ENCODE measurements at places on chromosomes 5 and 9. TPM values are rescaled to one million over a fixed set of nuclear protein-coding genes. Genes with fewer than 3 reads are reported as not detected.

DNA sequence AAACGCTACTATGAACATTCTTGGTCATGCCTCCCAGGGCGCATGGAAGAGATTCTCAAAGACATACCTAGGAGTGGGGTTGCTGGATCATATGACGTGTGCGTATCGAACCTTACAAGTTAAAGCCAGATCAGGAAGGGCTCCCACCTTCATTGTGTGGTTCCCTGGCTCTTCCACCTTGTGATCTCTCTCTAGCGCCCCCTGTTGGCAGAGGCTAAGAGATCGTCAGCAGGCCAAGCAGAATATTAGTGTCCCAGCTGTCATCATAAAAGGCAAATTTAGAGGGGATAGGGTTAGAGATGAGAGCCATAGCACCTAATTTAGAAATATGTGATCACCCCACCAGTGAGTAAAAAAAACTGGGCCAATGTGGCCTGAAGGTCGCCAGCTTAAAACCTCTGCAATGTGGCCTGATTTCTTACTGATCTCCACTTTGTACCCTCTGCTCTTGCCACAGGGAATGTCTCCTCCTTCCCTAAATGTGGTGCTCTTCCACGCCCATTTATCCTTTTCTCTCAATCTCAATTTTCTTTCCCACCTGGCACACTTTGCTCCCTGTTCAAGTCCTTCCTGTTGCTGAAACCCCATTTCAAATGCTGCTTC, 91.7 kb upstream of the SHB start:
- DNase-seq, result no peak

DNA sequence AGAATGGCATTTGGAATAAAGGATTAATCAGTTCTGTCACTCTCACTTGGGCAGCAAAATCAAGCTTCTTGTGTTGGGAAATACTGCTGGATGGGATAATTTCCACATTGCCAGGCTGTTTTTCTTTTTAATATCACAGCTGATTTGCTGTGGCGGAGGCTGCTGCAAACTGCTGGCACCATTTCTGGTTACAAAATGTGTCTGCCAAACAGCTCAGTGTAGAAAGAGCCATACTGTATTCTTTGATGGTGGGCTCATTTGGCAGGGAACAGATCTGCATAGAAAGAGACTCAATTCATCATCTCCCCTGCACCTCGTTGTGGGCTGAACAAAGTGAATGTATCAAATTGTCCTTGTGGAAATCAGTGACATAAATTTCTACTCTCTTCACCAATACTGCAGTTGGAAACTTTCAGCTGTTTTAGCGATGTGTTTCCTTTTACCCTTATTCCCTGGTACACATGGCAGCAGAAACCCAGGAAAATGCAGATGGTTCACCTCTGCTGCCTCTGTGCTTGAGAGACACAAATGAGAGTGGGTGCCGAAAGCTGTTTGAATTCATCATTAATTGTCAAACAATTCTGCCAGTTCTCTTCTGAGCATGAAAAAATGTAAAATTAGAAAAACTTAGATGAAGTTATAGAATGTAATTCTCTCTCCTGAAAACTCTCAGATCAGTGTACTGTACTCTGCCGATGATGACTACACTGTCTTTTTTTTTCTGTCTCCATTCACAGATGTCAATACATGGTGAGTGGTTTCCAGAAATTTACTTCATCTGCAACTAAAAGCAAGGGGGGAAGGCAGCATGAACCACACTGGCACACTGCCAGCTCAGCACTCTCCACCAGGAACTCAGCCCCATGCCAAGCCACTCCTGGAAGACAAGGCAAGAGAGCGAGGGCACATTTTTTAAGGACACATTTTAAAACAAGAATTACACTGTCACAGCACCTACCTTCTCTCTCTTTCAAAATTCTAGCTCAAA, 75.0 kb downstream of the HMHB1 start:
- no peak for DNase-seq

DNA sequence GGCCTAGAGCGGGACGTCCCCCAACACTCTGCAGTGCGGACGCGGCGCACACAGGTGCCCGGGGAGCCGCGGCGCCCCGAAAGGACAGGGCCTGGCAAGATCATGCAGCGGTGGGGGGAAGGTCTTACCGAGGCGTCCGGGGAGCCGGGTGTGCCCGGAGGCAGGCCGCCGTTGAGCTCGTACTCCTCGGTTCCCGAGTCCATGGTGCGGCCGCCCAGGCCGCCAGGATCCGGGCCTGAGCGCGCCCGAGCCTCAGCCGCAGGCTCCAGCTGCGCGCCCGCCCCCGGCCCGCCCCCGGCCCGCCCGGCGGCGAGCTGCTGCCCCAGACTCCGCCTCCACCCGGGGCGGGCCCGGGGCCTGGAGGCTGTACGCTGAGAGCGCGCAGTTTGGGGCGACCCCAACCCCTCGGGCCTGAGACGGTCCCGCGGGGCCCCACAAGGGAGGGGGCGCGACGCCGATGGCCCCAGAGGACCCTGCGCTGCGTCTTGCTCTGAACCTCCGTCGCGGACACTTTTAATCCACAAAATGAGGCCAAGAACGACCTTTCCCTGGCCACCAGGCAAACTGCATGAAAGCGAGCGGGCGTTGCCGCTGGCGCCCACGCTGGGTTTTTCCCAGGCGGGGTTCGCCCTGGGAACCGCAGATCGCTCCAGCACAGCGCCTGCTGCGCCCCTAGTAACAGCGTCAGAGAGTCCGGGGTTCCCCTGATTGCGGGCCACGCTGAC, at the start of gene NINJ1:
Gene NINJ1, minus strand, starts transcription at position 237 of the 725 bp plus-strand sequence. Its CDS starts 34 bp downstream, at position 203.
- DNase-seq, result no peak

GRCh38 chr9:94971378-94972131, 245.1 kb downstream of the AOPEP start:
- no peak for DNase-seq

Gene PHF2
- 3.7 TPM for polyA plus RNA-seq

DNA sequence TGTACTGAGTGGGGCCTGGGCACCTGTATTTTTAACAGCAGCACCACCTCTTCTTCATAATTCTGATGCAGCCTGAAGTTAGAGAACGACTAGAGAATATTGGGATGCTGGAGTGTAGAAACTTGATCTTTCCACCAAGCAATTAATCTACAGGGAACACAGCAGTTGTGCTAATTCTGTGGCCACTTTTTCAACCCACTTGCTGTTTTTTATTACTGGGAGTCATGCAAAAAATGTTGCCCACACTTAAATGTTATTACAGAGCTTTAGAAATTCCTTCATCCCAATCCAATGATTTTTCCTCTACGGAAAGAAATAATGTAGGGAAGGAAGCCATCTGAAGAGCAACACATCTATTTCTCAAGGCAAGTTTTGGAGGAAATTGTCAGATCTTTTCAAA, 190.9 kb upstream of the TUT7 start:
- no peak for DNase-seq

Gene KIF20A
- 33.3 TPM for polyA plus RNA-seq

GRCh38 chr9:20728493-20729220, 44.6 kb downstream of the FOCAD start:
- DNase-seq, result no peak

DNA sequence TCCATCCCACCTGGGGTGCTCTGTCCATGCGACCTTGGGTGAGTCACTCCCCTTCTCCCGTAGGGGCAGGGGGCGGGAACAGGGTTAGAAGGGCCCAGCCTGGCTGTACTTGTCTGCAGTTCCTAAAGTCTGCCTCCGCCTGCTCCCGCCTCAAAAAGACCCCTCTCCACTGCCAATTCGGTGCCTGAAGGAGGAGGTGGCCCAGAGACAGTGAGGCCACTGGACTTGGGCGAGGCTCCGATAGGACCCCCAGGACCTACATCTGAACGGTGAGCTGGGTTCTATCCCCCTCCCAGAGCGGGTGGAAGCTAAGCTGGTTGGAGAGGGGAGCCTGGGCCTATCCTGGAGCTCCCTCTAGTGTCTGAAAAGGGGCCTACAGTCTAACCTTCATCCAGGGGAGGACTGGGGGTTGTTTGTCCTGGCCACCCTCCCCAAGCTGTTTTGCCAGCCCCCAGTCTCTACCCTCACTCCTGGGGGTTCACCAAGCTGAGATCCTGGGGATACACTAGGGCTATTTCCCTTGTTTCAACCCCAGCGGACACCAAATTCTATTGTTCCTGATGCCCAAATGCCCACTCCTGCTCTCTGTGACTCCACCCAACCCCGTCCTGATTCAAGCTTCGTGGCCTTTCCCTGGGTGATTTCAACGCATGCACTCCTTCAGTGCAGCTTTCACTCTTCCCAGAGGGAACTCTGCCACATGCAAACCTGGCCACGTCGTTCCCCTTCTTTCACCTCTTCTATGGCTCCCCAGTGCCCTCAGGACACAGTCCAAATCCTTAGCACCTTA, 6.1 kb upstream of the CRB2 start:
- DNase-seq, result peak; percentile 91

DNA sequence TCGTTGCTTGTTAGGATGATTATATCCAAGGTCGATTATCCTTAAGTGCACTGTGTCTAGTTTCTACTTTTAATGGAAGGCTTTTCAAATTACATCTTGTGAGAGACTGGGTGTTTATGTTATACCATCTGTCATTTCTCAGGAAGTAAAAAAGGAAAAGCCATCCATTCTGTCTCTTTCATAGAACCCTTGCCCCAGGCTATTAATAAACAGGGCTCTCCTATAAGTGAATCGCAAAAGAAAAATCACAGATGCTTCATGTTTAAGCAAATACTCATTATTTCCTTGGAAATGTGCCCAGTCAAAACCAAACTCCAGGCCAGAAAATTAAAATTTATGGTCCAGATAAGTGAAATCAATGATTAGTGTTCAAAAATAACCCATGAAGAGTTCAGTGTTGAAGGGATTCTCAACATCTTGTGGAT, 58.1 kb downstream of the STARD4 start:
- DNase-seq, result no peak

- no peak for DNase-seq
Observed at GRCh38 chr9:108953983-108954574, 19.9 kb downstream of the ABITRAM start.

Gene C9orf153
- 0.05 TPM for polyA plus RNA-seq

- DNase-seq, result no peak
Observed at GRCh38 chr5:177591690-177592009, 353 bp upstream of the TMED9 start.

DNA sequence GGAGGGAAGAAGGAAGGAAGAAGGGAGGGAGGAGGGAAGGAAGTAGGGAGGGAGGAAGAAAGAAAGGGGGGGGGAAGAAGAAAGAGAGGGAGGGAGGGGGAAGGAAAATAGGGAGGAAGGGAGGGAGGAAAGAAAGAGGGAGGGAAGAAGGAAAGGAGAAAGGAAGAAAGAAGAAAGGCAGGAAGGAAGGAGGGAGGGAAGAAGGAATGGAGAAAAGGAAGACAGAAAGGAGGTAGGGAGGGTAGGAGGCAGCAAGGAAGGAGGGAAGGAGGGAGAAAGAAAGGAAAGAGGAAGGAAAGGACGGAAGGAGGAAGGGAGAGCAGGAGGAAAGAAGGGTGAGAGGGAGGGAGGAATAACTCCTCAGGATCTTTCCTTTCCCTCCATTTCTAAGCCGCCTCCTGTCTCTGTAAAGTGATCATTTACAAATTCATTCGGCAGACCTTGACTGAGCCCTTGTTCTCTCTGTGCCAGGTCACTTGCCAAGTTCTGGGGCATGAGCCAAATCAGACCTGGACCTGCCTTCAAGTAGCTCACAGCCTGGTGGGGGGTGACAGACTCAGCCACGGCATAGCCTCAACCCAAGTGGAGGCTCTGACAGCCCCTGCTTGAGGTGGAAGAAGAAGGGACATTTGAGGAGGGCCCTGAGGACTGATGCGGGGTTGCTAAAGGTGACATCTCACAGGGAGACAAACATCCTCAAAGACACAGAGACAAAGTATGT, 69.0 kb upstream of the HRH2 start:
- no peak for DNase-seq

Gene IFNA13
- not detected for polyA plus RNA-seq

GRCh38 chr9:137550231-137550621, at the start of gene PNPLA7:
Gene PNPLA7 (minus strand): TSS chr9:137550402. CDS start chr9:137550197, 205 bp downstream.
- DNase-seq, result peak; percentile 27

Gene TLN1
- polyA plus RNA-seq, result 28.1 TPM

Gene LECT2
- polyA plus RNA-seq, result not detected

DNA sequence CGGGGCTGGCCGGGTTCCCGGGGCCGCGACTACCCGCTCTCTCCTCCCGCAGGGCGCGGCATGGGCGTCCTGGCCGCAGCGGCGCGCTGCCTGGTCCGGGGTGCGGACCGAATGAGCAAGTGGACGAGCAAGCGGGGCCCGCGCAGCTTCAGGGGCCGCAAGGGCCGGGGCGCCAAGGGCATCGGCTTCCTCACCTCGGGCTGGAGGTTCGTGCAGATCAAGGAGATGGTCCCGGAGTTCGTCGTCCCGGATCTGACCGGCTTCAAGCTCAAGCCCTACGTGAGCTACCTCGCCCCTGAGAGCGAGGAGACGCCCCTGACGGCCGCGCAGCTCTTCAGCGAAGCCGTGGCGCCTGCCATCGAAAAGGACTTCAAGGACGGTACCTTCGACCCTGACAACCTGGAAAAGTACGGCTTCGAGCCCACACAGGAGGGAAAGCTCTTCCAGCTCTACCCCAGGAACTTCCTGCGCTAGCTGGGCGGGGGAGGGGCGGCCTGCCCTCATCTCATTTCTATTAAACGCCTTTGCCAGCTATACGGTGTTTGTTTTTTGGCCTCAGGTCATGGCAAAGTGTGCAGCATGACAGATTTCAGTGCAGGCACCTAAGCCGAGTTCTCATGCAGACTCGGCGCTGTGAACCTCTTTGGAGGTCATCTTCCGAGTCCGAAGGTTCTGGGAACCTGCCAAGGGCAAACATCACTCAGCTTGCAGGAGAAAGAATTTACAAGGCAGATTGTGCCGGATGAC, 516 bp downstream of the MRPL41 start:
- no peak for DNase-seq

- no peak for DNase-seq
Observed at GRCh38 chr5:2184563-2185540, 302.1 kb upstream of the IRX4 start.

GRCh38 chr9:85061969-85062368, 392.4 kb downstream of the NTRK2 start:
- DNase-seq, result no peak

DNA sequence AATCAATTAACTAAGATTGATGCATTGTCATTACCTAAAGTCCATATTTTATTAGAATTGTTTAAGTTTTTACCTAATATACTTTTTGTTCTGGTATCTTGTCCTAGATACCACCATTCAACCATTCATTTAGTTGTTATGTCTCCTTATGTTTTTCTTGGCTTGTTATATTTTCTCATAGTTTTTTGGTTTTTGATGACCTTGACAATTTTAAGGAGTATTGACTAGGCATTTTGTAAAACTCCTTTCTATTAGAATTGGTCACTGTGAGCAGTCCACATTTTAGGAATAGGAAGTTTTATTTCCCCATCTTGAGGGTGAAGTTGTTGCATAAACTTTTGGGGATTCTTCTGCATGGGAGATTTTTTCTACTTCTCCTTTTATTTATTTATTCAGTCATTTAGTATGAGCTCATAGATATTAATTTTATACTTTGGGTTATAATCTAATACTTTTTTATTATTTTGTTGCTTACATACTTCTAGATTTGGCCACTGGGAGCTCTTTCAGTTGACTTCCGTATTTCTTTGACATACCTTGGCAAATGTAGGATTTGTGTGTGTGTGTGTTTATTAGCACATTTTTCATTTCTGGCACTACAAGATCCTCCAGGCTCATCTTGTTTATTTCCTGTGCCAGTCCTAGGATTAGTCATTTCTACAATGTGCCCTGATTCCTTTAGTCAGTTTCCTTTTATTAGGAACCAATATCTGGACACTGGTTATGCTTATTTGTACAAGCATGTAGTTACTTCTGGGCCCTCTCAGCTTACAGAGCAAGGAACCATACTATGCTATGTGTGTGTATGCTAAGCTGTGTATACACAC, 134.9 kb upstream of the CDKN2B start:
- DNase-seq, result no peak

Gene SPATA31C1
- 0.19 TPM for polyA plus RNA-seq

GRCh38 chr5:133816791-133817190, 151.6 kb downstream of the C5orf15 start:
- DNase-seq, result no peak
